ENCODE measurements at places on chromosomes 3 and 15.

DNA sequence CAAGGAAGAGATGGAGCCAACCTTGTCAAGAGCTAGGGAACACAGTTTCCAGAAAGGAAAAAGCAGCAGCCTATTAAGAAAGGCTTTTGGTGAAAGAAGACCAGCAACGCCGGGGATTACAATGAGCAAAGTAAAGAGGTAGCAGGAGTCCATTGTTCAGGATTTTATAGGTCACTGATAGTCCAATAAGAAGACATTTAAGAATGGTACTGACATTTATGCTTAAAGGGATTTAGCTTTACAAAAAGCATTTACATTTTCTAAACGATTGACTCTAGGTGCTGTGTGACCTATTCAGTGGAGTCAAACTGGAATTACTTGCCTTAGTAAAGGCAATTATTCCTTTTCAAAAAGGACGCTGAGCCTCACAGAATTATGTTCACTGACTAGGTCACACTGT is 40.8 kb downstream of the CSNK1G1 start:
- no peak overlapping the region for H3K4me3 ChIP-seq
- H3K27ac ChIP-seq: no peak overlapping the region
- no peaks in the 10 kb centered on the region for H3K27me3 ChIP-seq
- DNase-seq: no peak
- H3K36me3 ChIP-seq: peaks cover 1% of the 10 kb centered on the region

DNA sequence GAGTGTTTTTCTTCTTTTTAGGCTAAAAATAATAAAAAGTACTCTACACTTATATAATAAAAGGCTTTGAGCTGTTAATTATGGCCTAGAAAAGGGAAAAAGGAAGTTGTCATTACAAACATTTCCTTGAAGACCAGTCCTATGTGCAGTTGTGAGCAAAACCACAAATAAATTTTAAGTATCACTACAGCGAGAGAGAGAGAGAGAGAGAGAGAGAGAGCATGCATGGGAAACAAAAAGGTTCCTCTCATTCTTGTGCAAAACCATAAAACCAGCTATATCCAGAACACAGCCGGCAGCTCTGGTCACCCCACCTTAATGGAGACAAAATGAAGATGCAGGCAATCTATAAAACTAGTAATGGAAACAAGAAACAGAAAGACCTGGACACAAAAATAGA is 33.6 kb downstream of the HEG1 start:
- H3K4me3 ChIP-seq: peak overlapping the region; percentile 16
- H3K4me1 ChIP-seq: peaks cover 79% of the 10 kb centered on the region
- H3K27ac ChIP-seq: peak overlapping the region; percentile 65
- peaks cover 89% of the 10 kb centered on the region for H3K36me3 ChIP-seq
- H3K27me3 ChIP-seq: no peaks in the 10 kb centered on the region

GRCh38 chr3:90069748-90070147 is 962.3 kb downstream of the EPHA3 start:
- H3K4me1 ChIP-seq: no peaks in the 10 kb centered on the region
- no peak overlapping the region for H3K4me3 ChIP-seq
- no peak for DNase-seq
- H3K27ac ChIP-seq: no peak overlapping the region
- no peaks in the 10 kb centered on the region for H3K36me3 ChIP-seq

- H3K27ac ChIP-seq: no peak overlapping the region
- H3K4me1 ChIP-seq: no peaks in the 10 kb centered on the region
- H3K27me3 ChIP-seq: no peaks in the 10 kb centered on the region
- H3K36me3 ChIP-seq: no peaks in the 10 kb centered on the region
These were observed 283.1 kb downstream of the GABRG3 start for GRCh38 chr15:27254055-27254454.

DNA sequence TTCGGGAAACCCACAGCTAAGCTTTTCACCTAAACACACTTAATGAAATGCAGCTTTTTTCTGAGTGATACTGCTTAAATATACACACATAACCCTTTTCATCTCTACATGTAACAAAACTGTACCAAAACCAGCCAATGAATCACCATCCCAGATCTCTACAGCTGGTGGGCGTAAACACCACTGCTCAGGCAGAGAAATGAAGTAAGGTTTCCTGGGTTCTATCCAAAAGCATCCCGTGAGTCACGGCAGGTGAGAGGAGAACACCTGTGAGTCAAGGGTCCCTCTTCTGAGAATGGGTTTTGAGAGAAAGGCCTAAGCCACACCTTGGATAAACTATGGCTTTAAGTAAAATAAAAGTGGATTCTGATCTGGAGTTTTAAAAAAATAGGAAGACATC is 2.6 kb downstream of the CLDN1 start:
- H3K4me1 ChIP-seq: peaks cover 9% of the 10 kb centered on the region
- DNase-seq: no peak
- peaks cover 33% of the 10 kb centered on the region for H3K27me3 ChIP-seq
- no peaks in the 10 kb centered on the region for H3K36me3 ChIP-seq
- no peak overlapping the region for H3K4me3 ChIP-seq

DNA sequence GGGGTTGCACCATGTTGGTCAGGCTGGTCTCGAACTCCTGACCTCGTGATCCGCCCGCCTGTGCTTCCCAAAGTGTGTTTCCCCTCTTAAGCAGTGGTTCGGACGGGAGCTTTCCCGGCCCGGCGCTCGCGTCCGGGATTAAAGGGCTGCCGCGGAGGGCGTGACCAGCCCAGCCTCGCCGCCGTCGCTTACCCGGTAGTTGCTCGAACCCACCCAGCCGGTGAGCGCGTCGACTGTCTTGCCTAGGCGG is 513 bp downstream of the CLASP2 start:
- no peaks in the 10 kb centered on the region for H3K27me3 ChIP-seq
- peaks cover 15% of the 10 kb centered on the region for H3K4me1 ChIP-seq
- peak overlapping the region; percentile 91 for H3K4me3 ChIP-seq
